Stimulated activated CD8-positive, alpha-beta memory T cell treated with anti-CD3 and anti-CD28 coated beads, Interleukin-15, amount 100 ng/mL, for 24 hours (primary cell): ENCODE measurements at places on chromosomes 4 and X.

- no peak for DNase-seq
Measured at GRCh38 chr4:72743078-72743477, 174.1 kb upstream of the ADAMTS3 start.

DNA sequence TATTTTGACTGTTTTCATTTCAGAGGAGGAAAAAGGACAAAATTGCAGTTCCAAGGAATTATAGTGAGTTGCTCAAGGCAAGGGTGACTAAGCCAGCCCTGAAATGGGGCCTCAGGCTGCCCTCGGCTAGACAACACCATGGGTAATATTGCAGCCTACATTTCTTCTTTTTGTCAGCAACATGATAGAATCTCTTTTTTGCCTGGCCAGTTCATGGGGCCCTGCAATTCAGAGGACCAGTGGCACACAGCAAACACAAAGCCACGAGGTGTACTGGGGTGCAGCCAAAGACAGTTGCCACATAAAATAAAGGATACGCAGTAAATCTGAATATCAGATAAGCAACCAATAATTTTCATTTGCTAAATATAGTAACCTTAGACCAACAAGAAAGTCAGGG is 41.8 kb downstream of the RBM47 start:
- DNase-seq, result no peak

DNA sequence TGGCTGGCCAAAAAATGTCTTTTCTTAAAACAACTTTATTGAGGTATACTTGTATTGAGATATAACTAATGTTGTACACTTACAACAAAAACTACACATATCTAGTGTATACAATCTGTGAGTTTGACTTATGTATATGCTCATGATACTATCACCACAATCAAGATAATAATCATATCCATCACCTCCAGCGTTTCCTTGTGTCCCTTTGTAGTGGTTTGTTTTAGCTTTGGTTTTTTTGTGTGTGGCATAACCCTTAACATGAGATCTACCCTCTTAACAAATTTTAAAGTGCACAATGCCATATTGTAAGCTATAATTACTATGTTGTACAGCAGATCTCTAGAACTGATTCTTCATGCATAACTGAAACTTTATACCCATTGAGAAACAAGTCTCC is 13.4 kb upstream of the PCSK1N start:
- no peak for DNase-seq

DNA sequence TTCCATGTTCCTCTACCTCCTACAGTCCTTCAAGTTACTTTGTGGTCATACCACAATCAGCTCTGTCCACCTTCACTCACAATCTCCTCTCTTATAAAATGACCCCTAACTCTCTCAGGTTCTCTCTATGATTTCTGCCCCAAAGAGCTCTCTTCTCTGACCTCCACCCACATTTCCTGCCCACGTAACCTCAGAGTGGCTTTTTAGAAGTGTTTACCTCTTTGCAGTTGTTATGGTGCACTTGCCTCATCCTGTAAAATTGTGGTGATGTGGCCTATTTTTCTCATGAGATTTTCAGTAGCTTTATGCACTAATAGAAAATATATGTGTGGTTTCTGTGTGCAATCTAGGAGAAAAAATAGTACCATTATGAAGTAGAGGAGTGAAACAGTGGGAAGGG is 215.8 kb downstream of the PACRGL start:
- no peak for DNase-seq

DNA sequence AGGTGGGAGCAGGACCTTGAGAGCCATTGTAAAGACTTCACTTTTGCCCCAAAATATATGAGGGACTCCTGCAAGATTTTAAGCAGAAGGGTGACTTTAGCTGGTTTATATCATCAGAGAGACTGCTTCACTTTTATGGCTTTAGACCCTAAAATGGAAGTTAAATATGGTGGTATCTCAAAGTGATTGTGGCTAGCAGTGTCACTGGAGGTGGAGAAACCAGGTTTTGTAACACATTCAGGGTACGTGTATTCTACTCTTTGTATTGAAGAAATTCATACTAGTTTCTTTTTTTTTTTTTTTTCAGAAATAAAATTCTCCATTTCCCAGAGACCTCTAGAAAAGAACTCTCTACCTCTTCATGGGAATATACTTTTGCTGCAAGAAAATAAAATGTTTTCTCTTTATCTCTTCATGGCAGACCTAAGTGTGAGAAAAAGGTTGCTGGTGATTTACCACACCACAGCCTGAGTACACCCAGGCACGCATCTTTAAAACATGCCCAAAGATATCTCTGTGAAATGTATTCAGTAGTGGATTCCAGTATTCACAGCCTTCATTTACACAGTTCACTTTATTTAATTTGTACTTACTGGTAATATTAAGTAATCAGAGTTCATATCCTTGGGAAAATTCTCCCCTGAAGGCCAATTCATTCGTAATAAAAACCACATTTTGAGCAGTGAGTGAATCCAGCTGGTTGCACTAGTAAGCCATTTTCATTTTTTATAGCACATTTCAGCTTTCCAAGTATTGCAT is 74.3 kb upstream of the GUCY1A1 start:
- no peak for DNase-seq

DNA sequence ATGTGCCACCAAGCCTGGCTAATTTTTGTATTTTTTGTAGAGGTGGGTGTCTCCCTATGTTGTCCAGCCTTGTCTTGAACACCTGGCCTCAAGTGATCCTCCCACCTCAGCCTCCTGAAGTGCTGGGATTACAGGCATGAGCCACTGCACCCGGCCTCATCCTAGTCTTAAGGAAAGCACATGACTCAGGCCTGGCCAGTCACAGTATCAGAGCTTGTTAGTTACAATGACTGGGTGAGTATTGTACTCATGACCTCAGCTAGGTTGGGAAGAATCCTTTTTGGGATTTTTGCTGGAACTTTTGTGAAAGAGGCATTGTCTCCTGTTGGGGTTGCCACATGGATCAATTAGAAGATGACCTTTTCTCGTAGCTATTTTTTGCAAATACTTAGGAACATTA is 292.8 kb downstream of the RAPGEF2 start:
- DNase-seq, result no peak

- no peak for DNase-seq
Measured at GRCh38 chrX:113675278-113675677, 834.6 kb upstream of the AMOT start.

DNA sequence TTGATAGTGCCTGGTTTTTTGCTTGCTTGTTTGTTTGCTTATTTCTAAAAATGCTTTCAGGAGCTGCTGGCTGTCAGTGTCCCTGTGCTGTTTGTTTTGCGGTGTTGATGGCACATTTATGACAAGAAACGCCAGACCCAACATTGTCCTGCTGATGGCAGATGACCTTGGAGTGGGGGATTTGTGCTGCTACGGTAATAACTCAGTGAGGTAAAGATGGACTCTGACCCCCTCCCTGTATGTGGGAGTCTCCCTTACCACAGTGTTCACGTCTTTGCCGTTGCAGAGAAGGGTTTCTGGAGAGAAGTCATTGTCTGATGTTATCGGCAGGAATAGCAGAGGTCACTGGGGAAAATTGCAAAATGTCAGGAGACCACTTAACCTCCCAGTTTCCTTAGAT is at the start of gene ARSH:
Gene ARSH (plus strand): TSS at position 52 of the 400 bp plus-strand sequence. CDS start 67 bp downstream, at position 119.
- no peak for DNase-seq

DNA sequence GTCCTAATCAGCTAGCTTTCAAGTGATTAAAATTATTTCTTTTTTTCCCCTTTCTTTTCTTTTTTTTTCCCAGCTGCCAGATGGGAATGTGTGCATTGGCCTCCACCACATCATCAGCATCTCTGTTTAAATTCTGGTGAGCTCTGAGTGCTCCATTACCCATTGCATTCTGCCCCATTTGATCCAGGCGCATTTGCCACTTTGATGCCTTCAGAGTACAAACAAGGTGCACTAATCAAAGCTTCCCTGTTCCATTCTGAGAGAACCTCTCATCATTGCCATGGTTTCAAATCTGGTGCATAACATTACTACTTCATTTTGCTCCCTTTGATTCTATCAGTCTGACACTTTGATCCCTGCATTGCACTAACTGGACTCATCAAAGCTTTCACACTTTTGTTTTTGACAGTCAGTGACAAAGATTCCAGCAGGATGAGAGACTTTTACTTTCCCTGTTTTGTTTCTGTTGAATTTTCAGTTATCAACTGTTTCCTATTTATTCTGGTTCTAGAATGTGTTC is 238.8 kb upstream of the PCDH10 start:
- DNase-seq, result no peak

GRCh38 chr4:85821688-85822455 is 346.9 kb downstream of the ARHGAP24 start:
- no peak for DNase-seq

GRCh38 chr4:11624370-11624769 is 195.7 kb upstream of the HS3ST1 start:
- no peak for DNase-seq

DNA sequence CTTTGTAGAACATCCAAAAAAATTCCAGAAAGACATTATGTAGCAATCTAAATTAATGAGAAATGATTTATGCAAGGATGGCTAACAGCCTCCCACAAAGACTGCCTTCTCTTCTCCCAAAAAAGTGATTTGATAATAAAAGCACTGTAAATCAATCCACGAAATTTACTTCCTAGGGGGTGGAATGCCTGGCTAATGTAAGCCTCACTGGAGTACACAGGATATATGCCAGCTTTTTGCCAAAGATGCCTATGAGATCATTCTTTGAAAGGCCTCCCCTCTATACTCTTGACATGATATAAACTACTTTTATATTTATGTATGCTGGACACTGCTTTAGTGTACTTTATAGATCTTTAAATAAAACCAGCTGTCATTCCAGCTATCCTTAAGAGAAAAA is 211.1 kb downstream of the ADAMTS3 start:
- no peak for DNase-seq

- no peak for DNase-seq
Measured at GRCh38 chr4:149896432-149896831, 80.8 kb upstream of the IQCM start.

GRCh38 chrX:39199429-39199828 is 398.2 kb downstream of the MID1IP1 start:
- no peak for DNase-seq

GRCh38 chrX:153924149-153924861 is 1.8 kb downstream of the ARHGAP4 start:
- no peak for DNase-seq

- DNase-seq, result no peak
Measured at GRCh38 chr4:53622739-53623151, 31.5 kb upstream of the LNX1 start.

DNA sequence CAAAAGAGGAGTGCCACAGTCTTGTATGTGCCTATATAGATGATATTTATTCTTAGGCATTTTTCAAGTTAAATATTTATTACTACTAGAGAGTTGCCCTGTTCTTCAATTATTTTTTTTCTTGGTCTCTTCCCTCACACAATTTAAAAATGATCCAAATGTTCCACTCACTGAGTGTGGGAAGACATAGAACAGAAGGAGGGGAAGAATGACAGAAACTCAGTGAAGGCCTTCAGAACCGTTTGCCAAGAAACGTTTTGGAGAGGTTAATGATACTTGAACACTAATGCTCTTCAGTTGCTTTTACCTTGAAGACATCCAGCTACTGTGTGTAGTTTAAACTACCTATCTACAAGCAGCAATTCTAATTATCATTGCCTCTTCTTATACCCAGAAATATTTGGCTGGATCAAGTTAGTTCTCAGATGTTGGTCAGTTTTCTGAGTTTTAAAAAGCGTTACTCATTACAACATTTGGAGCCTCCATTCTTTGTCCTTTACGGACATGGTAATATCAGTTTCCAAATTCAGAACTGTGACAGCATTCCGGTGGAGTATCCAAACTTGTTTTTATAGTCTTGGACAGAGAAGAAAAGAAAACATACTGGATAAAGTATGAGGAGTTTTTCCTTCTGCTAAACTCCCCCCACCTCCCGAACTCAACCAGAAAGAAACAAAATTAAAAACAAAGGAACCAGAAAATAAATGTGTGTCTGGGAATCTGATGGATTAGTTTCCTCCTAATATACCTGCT is 389.7 kb downstream of the SPRY1 start:
- no peak for DNase-seq

DNA sequence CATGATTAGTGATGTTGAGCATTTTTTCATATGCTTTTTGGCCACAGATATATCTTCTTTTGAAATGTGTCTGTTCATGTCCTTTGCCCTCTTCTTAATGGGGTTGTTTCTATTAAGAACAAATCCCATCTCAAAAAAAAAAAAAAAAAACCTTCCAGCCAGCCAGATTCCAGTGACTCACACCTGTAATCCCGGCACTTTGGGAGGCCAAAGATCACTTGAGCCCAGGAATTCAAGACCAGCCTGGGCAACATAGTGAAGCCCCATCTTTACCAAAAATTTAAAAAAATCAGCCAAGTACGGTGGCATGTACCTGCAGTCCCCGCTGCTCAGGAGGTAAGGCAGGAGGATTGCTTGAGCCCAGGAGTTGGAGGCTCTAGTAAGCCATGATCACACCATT is 5.1 kb downstream of the RAB33B start:
- no peak for DNase-seq

DNA sequence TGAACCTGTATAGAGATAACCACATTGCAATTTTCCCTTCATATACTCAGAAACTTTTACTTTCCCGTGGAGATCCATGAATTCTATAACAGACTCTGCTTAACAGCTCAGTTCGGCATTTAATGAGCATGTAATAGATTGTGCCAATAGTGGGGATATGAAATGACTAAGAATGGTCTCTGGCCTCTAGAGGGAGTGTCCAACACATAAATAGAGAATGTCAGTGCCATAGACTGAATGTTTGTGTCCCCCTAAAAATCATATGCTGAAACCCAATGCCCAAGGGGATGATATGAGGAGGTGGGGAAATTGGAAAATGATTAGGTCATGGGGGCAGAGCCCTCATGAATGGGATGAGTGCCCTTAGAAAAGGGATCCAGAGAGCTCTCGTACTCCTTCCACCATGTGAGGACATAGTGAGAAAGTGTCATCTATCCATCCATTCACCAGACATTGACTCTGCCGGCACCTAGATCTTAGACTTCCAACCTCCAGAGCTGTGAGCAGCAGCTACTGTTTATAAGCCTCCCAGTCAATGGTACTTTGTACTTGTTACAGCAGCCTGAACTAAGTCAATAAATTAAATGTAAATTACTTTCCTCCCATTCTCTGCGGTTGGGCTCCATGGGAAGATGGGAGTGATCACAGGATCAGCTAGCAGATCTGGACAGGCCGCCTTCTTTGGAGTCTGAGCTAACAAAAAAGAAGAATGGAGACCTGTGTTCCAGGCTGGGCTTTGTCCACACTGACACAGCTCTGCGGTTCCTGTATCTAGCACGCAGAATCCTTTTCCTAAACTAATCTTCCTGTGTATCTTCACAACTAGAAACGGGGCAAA is 28.1 kb upstream of the HPSE start:
- no peak for DNase-seq

DNA sequence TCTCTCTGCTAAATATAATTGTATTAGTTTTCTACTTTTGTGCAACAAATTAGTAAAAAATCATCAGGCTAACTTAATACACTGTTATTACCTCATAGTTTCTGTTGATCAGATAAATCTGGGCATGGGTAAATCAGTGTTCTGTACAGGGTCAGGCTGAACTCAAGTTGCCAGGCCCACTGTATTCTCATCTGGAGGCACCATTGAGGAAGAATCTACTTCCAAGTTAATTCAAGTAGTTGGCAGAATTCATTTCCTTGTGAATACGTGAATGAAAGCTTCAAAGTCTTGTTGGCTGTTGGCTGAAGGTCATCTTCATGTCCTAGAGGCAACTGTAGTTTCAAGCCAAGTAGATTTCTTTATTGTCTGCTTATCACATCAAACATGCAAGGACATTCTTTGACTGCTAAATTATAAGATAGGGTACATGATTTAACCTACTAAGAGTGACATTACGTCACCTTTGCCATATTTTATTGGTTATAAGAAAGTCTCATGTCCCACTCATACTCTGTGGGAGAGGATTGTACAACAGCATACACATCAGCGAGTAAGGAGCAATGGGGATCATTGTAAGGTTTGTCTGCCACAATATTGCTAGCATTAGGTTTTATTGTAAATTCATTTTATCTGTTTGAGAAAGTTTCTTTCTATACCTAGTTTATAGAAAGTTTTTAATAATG is 1219.0 kb downstream of the ARAP2 start:
- DNase-seq, result no peak
